NCI-H1930 (cell line): ENCODE measurements at places on chromosomes 13 and 19.

DNA sequence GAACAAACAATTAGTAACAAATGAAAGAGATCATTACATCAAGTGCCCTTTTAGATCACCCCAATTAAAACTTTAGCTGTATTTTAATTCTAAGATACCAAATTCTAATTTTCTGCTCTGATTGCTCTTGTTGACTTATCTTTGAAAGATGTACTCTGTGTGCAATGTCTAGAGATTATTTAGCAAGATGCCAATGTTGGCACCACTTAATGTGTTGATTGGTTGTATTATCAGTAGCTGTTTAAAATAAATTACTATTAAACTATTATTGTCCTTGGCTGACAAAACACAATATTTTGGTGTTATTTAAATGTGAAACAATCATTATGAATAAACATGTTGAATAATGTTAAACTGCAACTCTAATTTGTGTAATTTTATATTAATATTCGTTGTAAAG is 386.0 kb downstream of the DACH1 start:
- DNase-seq: no peak

- no peak for DNase-seq
Measured at GRCh38 chr19:27972291-27973040, 1240.5 kb downstream of the UQCRFS1 start.

- DNase-seq: no peak
Measured at GRCh38 chr13:49528161-49528560, 32.4 kb downstream of the PHF11 start.

DNA sequence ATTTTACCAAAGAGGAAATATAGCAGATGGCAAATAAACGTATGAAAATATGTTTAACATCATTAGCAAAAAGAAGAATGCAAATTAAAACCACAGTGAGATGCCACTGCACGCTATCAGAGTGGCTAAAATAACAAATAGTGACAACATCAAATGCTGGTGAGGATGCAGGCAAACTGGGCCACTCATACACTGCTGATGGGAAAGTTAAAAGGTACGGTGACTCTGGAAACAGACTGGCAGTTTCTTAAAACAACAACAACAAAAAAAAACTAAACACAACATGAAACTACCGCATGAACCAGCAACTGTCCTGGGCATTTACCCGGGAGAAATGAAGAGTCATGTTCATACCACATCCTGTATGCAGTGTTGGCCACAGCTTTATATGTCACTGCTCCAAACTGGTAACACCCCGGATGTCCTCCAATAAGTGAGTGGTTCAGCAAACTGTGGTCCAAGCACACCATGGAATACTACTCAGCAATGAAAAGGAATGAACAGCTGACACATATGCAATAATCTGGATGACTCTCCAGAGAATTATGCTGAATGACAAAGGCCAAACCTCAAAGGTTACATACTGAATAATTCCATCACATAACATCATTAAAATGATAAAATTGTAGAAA is 22.3 kb downstream of the EPS15L1 start:
- no peak for DNase-seq
